ENCODE measurements at places on chromosomes 1 and 21. TPM values are rescaled to one million over a fixed set of nuclear protein-coding genes. Genes with fewer than 3 reads are reported as not detected.

DNA sequence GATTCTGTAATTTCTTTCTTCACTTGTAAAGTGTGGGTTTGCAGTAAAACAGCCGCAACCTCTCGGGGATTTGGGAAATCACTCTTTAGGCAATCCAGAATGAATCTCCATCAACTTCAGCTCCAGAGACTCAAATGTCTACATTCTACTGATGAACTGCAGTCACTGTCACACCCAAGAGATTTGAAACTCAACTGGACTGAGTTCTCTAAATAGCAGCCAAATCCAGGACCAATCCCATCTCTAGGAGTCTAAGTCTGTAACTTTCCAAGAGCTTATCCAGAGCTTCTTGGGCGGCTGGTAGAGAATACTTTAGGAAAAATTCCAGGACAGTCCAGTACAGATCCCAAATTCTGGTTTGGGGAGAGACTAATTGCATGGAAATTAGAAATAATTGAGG, 62.9 kb downstream of the ADAMTS1 start:
- DNase-seq: no peak

- no peak for DNase-seq
Observed at GRCh38 chr1:230381585-230381984, 44.5 kb downstream of the PGBD5 start.

DNA sequence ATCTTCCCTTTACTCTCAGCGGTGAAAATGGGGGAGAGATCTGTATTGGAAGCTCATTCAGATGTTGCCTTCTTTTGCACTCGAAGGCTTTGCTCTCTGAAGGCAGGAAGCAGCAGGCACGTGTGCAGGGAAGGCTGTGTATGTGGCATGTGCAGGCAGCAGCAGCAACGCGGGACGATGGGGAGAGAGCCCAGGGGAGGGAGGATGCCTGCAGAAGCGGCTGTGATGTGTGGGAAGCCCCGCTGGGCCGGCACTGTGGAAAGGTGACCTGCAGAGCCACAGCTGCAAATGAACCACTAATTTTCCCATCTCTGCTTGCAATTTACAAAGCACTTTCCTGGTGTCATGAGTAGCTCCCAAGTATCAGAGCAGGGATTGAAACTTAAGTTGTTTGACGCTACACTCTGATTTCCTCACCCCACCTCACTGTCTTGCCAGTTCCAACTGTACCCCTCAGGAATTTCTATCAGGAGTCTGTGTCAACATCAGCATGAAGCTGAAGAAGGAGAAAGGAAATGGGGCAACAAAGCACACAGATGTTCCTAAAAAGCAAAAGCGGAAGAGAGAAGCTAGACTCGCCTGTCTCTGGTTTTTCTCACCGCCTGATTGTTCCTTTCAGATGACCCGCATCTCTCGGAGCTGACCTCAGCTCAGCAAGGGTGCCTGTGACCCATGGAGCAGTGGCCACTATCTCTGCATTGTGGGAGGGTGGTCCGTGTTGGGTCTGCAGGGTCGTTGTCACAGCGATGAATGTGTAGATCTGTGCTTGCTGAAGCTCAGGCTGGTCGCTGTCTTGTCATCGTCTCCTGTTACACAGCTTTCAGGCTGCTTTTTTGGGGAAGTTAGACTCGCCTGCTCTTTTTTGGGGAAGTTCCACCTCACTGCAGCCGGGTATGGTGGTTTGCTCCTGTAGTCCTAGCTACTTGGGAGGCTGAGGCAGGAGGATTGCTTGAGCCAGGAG, 156.1 kb downstream of the KIF26B start:
- DNase-seq: no peak

DNA sequence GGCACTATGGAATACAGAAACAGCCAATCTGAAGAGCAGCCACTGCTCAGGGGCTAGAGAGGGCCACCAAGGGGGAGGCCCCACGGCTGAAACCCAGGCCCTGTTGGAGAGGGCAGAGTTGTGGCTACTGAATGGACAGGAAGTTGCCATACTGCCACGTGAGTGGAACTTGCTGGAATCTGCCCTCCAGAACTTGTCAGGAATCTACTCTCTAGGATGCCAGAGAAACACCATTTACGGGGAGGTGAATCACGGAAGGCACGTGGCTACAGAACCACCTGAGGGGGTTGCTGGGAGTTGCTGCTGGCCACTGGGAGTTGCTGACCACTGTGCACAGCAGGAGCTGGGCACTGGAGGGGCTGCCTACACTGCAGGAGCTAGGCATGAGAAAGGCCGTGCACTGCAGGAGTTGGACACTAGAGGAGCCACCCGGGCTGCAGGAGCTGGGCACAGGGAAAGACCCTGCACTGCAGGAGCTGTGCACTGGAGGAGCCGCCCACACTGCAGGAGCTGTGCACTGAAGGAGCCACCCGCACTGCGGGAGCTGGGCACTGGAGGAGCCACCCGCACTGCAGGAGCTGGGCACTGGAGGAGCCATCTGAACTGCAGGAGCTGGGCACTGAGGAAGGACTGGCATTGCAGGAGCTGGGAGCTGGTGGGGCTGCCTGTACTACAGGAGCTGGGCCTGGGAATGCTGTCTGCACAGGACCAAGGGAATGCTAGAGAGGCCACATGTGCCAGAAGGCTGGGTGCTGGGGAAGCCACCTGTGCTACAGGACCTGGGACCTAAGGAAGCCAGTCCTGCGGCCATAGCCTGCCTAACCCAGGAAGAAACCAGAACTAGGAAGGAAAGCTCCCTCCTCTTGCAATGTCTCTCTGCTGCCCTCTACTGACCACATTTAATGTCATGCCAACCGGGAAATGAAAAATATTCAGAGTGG, 343.4 kb downstream of the MATN1 start:
- DNase-seq: no peak

DNA sequence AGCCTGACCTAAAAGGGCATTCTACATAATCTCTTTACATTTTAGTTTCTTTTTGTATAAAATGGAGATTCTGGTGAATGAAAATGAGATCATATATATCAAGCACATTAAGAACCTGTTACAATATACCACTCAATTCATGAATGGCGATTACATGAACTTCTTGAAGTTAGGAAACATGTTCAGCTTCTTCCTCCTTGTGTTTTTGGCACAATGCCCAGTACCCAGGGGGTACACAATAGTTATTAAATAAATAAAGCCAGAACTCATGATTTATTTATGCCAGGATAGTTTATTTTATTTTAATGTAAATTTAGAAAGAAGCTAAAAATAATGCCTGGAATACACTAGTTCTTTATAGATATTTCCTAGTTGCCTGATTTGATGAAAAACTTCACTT, 186.0 kb upstream of the PTGFR start:
- no peak for DNase-seq

Gene PM20D1
- not detected for total RNA-seq

DNA sequence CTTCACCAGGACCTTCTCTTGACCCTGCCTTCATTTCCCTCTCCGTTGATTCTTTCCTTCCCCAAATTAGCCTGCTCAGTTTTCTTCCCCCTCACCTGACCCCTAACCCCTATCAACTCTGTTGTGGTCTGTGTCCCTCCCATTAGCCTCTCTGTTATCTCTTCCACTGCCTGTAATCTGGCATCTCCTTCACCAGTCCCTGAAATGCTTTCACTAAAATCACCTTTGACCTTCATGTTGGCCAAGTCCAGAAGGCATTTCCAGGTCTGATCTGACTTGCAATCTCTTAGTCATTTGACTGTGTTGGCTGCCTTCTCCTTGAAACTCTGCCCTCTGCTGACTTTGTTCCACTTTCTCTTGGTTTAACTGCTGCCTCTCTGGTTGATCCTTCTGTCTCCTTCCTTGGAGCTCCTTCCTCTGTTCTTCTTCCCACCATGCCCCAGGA, 28.2 kb downstream of the ATP8B2 start:
- DNase-seq: no peak

GRCh38 chr1:84425150-84425896, 27.0 kb downstream of the DNASE2B start:
- DNase-seq: no peak

Gene ADGRB2
- not detected for total RNA-seq

GRCh38 chr1:197604302-197604701, 171.0 kb downstream of the DENND1B start:
- no peak for DNase-seq

GRCh38 chr1:147550302-147550937, 9.1 kb downstream of the BCL9 start:
- no peak for DNase-seq

DNA sequence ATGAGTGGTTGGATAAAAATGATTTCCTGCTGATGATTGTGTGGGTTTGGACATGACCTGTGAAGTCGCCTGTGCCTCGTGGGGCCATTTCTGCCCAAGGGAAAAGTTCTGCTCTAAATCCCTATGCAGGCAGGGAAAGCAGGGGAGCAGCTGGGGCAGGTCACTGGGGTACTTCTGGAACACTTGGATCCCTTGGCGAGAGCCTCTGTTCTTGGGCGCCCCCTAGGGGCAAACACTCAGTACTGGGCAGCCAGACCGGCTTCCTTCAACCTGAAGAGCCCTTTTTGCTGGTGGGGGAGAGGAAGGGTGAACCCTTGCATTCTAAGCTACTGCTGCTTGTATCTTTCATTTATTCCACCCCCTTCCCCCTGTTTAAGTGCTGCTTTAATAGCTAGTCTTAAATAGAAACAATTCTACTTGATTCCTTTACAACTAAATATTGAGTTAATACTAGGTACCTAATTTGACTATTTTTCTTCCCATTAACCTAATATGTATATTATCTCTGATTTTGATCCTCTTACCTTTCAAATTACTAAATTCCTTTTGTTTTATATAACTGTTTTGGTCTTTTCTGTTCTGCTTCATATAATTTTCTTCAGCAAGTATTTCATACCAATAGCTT, 5.1 kb upstream of the CLEC20A start:
- peak; percentile 79 for DNase-seq

DNA sequence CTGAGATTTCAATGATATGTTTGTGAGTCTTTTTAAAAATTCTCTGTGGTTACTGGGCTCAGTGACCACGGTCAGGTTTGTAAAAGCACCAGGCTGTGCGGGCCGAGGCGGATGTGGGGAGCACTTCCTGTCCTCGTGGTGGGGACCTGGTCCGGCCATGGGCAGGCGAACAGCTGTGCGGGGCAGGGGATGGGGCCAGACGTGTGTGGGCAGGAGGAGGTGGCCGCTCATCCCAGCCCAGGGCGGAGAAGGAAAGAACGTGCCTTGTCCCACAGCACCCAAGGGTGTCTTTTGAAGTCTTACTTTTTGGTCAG, 5.2 kb upstream of the OXCT2 start:
- no peak for DNase-seq
